ENCODE measurements at places on chromosomes 6 and 20.

DNA sequence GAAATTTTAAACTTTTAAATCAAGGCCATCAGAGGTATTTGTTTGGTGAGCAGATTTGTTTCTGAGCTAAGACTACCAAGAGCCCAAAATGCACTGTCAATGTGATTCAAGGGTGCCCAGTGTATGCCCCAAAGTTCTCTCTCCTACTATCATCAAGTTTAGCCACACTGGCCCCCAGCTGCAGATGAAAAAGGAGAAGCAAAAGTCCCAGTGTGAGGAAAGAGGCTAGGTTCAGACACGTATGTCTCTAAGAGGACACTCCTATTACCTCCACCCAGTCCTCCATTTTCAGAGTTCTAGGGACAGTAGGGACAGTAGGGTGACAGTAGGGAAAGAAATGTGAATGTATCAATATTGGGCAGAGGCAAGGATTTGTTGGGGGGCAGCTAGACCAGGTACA is 230.8 kb downstream of the CD83 start:
- DNase-seq: no peak

GRCh38 chr6:135043846-135044245 is 10.8 kb downstream of the HBS1L start:
- DNase-seq: no peak

DNA sequence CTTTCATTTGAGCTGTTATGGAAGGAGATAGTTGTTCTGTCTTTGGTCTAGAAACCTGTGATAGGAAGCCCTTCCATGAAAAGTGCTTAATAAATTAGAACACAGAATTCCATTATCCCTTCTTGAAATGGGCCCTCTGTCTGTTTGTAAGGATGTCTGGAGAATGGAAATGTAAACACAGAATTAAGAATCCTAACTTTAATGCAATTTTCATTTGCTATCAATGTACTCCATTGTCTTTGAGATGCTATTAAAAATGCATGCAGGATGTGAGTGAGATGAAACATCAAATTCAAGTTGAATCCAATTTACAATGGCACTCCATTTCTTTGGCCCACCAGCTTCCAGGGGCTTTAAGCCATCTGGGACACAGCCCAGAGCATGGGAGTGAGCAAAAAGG is 13.9 kb upstream of the AARS2 start:
- no peak for DNase-seq

- DNase-seq: no peak
These were observed 45.4 kb downstream of the CDS2 start for GRCh38 chr20:5172167-5172601.

GRCh38 chr20:22430154-22430745 is 154.1 kb downstream of the FOXA2 start:
- DNase-seq: no peak

GRCh38 chr6:113363048-113363798 is 493.9 kb upstream of the MARCKS start:
- DNase-seq: no peak

GRCh38 chr6:122400462-122401089 is 1.1 kb downstream of the HSF2 start:
- DNase-seq: no peak

- DNase-seq: no peak
These were observed 1228.2 kb upstream of the CITED2 start for GRCh38 chr6:140602431-140603248.

DNA sequence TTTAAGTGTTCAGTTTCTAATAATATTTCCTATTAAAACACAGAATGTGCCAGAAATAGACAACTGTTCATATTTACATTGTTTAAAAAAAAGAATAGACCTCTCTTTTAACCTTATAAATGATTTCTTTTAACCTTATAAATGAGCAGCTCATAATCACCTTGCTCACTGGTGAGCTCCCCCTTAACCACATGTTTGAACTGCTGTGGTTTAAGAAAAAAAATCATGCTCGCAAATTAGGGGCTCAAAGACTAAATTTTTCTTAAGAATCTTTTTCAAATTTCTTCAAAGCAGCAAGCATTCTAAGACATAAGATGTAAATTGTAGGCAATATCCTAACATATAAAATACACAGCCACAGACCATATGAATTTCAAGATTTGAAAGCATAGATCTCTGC is 32.8 kb downstream of the FAM8A1 start:
- DNase-seq: no peak

GRCh38 chr6:106173124-106173879 is 87.2 kb downstream of the PRDM1 start:
- no peak for DNase-seq

- no peak for DNase-seq
These were observed 12.4 kb upstream of the DACT2 start for GRCh38 chr6:168332020-168332419.

DNA sequence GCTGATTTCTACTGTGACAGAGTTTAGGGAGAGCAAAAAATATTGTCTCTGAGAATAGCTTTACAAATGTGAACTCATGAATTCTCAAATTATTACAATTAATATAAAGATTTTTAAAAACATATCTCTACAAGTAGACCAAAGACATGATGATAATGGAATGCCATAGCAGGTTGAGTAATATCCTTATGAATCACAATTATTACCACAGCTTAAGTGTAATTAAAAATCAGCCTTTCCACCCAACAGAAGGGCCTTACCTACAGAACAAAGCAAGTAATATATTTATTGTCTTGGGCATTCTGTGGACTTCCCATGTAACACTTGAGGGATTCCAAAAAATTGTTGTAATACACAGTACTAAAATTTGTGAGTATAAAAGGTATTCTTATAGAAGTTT is 1099.6 kb upstream of the GJE1 start:
- no peak for DNase-seq

GRCh38 chr20:32440069-32440757 is 82.1 kb downstream of the ASXL1 start:
- no peak for DNase-seq

DNA sequence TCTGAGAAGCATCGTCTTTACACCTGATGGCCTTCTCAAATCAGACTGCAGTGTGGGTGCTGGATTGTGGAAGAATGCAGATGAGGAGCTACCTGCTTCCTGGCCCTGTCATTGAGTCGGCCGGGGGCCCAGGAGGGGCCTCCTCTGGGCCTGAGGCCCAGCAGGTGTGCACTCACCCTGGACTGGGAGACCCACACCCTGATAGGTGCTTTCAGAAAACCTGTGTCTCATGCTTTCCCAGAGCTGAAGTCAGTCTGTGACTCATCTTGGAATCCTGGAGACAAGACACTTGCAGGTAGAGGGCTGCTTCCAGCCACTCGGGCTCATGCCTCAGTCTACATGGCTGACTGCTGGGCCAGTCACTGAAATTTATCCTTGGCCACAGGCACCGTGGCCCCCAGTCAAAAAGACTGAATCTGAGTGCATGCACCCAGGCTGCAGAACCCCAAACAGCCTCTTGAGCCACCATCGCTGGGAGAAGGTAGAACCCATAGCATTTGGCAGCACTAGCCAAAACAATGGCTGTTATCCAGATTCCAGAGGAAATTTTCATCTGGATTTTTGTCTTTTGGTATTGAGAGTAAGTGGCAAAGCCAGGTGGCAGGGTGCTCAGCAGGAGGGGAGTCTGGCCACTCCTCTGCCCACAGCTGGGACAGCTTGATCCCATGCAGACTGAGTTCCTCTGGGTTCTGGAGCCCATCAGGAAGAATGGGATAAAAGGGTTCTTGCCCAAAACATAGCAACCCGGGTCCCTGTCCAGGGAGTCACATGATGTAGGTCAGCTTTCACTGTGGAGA is 182.0 kb upstream of the CST7 start:
- no peak for DNase-seq

DNA sequence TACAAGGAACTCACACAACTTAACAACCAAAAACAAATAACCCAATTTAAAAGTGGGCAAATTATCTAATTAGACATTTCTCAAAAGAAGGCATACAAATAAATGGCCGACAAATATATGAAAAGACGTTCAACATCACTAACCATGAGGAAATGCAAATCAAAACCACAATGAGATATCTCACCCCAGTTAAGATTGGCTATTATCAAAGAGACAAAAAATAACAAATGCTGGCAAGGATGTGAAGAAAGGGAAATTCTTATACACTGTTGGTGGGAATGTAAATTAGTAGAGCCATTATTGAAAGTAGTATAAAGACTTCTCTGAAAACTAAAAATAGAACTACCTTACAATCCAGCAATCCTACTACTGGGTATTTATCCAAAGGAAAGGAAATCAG is 96.7 kb upstream of the SIRPG start:
- no peak for DNase-seq

GRCh38 chr6:39885691-39886090 is 48.6 kb downstream of the MOCS1 start:
- DNase-seq: no peak

DNA sequence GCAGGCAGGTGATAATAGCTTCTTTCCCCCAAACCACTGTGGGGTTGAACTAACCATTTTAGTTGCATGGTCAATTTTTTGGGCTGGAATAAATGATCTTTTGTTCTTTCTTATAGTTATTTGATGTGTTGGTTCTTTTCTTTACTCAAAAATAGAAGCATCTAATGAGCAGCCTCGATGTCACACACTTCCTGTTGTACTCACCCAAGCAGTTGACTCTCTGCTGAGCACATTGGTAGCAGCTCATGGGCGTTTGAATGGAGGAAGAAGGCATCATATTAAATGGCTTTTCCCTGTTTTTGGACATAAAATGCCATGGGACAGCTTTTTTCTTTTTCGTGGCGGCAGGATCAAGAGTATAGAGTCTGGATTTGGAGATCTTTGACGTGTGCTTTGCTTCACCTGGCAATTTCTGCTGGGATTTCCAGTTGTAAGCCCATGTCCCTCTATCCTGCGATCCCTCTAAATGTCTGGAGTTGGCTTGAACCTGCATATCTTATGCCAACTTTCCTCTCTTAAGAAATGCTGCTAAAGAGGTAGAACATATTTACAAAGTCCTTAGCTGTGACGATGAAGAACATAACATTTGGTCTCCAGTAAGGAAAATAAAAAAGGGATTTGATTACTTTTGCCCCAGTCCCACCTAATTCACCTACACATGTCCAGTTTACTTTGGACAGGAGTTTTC is 268.3 kb downstream of the PRL start:
- DNase-seq: no peak

GRCh38 chr20:10282979-10283456 is 64.4 kb downstream of the SNAP25 start:
- no peak for DNase-seq

DNA sequence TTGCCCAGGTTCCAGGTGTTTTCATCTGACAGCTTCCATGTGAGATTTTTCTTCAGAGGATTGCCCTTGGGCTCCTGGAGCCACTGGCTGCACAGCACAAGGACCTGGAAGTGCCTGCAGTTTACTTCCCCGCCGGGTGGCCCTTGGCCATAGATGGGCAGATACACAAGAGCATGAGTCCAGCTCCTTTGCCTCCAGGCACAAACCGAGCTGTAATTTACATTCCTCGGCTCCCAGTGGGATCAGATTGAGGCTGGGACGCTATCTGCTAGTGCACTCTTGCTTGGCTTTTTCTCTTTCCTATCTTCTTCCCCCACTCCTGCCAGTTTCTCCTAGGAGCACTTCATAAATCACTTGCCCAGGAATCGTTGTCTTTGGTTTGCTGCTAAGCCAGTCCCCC is 85.4 kb upstream of the RALY start:
- no peak for DNase-seq

DNA sequence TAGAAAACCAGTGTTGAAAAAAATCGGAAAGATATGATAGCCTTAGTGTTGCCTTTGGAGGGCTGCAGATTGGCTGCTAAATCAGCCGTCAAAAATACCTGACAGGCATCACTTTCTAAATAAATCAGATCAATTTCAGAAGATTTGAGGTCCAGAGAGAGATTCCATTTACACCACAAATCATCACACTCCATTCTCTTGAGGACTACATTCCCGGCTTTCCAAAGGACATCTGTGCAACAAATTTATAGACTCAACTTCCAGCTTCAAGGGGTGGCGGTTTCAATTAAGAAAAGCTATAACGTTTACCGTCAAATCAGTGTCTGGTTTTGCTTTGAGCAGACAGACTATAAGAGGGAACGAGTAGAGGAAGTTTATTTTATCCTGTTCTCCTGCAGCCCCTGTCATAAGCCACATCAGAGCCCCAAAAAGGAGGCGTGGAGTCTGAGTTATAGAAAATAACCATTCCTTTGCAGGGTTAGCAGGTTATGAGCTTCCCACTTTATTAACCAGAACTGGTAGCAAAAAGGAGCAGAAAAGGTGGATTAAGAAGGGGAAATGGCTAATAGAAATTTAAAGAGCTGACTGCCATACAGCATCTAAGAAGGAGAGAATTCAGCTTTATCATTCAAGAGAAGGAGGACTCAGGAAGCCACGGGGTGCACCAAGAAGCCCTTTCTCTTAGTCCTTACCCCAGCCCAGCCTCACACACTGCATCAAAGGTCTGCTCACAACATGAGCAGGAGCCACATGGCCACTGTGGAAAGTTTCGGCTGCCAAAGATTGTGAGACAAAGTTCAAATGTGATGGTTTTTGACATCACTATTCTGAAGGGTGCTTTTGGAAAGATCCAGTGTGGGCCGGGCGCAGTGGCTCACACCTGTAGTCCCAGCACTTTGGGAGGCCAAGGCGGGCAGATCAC is 12.9 kb upstream of the UQCC2 start:
- DNase-seq: no peak

GRCh38 chr6:100096341-100096740 is 102.3 kb upstream of the MCHR2 start:
- no peak for DNase-seq

GRCh38 chr6:106253731-106254130 is 71.8 kb downstream of the ATG5 start:
- no peak for DNase-seq

- DNase-seq: no peak
These were observed 24.2 kb upstream of the COL9A1 start for GRCh38 chr6:70327036-70327435.

GRCh38 chr20:5602346-5602745 is 147.9 kb upstream of the SHLD1 start:
- no peak for DNase-seq

DNA sequence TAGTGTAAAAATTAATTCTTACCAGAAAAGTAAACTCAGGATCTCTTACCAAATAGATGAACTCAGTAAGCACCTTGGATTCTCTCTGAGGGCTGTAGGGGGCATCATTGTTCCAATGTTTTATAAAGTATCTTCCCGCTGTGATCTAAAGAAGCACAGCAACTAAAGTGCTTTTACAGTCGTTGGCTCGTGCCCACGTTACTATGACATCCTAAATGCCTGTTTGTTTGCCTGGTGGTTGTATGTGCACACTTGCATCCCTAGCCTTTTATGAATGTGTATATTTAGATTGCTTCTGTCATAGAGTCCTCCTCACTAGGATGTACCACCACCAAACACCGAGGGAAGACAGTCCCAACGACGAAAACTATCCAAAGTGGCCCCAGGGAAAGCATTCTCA is 34.5 kb downstream of the SLX4IP start:
- DNase-seq: no peak
